Thoracic aorta (tissue), 2 donors: ENCODE measurements at places on chromosomes 6 and 20. TPM values are rescaled to one million over a fixed set of nuclear protein-coding genes. Genes with fewer than 3 reads are reported as not detected.

PROKR2 gene
- total RNA-seq, result not detected

DNA sequence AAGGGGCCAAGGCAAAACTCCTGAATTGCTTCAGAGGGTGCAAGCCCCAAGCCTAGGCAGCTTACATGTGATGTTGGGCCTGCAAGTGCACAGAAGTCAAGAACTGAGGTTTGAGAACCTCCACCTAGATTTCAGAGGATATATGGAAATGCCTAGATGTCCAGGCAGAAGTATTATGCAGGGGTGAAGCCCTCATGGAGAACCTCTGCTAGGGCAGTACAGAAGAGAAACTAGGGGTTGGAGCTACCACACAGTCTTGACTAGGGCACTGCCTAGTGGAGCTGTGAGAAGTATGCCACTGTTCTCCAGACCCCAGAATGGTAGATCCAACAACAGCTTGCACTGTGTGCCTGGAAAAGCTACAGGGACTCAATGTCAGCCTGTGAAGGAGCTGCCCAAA, 179.7 kb upstream of the GJE1 start:
- H3K27me3 ChIP-seq, result no peaks in the 10 kb centered on the region
- no peak overlapping the region for H3K27ac ChIP-seq
- H3K4me1 ChIP-seq, result peaks cover 32% of the 10 kb centered on the region
- no peaks in the 10 kb centered on the region for H3K36me3 ChIP-seq

DNA sequence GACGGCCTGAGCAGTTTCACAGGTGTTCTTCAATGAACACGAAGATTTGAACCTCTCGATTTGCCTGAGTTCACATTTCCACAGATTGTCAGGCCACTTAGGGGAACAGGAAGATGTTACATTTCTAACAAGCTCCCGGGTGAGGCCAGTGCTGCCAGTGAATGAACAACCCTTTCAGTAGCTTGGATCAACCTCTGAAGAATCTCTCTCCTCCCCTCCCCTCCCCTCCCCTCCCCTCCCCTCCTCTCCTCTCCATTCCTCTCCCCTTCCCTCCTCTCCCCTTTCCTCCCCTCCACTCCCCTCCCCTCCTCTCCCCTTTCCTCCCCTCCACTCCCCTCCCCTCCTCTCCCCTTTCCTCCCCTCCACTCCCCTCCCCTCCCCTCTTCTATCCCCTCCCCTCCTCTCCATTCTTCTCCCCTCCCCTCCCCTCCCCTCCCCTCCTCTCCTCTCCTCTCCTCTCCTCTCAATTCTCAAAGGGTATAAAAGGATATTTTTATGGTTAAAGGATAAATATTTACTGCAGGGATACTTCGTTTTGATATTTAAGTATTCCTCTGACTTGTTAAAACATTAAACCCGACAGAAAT, 114.1 kb upstream of the INSM1 start:
- H3K36me3 ChIP-seq, result no peaks in the 10 kb centered on the region
- H3K27ac ChIP-seq, result no peak overlapping the region
- no peak for DNase-seq

DNA sequence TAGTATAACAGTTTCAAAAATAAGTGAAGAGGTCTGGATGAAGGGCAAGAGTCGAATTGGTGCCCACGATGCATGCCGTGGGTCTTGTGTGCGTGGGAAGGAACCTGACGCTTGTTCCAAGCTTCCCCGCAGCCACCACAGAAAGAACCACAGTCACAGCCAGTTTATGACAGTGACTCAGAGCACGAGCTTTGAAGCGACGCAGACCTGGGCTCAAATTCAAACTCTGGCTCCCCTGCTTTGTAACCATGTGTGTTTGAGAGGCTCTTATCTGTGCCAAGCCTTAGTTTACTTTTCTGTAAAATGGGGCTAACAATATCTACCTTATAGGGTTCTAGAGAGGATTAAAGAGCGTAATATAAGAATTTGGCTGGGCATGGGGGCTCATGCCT, 65.5 kb downstream of the SYNJ2 start:
- H3K27ac ChIP-seq, result peak overlapping the region; percentile 88
- no peak overlapping the region for H3K4me3 ChIP-seq
- no peaks in the 10 kb centered on the region for H3K36me3 ChIP-seq
- H3K27me3 ChIP-seq, result no peaks in the 10 kb centered on the region

GRCh38 chr20:5928836-5929715, 21.3 kb downstream of the TRMT6 start:
- H3K27me3 ChIP-seq, result no peaks in the 10 kb centered on the region
- no peaks in the 10 kb centered on the region for H3K4me1 ChIP-seq
- DNase-seq, result no peak
- no peaks in the 10 kb centered on the region for H3K36me3 ChIP-seq
- no peak overlapping the region for H3K27ac ChIP-seq

DNA sequence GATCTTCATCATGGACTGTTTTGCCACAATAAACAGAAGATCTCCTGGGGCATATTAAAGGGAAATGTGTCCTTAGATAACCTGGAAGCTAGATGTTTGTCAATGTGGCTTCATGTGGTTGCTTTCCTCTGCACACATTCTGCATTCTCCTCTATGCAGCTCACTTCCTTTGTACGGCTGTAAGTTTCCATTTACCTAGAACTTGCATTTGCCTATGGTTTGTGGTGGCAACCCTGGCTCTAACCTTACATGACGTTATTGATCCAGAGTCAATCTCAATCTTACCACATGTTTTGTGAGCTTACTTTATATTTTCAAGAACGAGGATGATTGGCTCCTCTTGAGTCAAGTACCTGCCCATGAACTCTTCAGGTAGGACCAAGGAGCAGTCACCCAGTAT, 863.1 kb downstream of the MAFB start:
- no peak overlapping the region for H3K27ac ChIP-seq
- no peak for DNase-seq
- H3K27me3 ChIP-seq, result no peaks in the 10 kb centered on the region
- H3K36me3 ChIP-seq, result no peaks in the 10 kb centered on the region
- no peak overlapping the region for H3K4me3 ChIP-seq

DNA sequence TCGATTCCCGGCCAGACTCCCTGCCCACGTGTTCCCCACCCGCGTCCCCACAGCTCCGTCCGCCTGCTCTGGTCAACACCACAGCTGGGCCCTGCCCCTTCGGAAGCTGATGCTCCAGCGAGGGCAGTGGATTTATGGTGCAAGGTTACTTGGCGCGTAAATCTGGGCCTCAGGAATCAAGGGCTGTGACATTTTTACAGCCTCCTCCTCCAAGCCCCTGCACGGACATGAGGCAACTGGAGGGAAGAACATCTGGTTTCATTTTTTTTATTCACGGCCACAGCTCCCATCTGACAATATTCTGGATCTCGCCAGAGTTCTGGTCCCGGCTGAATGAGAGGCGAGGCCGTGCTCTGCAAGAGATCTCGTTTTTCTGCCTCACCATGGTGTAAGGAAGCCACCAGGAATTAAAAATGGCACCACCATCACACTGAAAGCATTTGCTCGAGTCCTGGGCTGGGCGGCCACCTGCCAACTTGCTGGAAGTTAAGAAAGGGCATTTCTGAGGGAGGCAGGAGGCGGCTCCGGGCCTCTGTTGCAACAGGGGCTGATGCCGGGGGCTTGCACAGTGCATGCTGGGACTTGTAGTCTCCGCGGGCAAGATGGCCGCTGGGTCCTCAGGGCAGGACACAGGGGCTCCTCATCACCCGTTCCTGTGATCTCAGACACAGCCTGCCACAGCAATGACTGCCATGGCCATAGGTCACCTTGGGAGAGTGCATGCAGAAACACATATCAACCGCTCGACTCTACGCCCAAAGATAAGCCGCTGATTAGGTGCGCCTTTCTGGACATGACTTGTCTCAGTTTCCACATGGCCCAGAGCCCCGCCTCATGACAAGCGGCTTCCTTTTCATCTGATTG, 148.5 kb downstream of the LY86 start:
- H3K27me3 ChIP-seq, result no peaks in the 10 kb centered on the region
- DNase-seq, result no peak
- H3K4me1 ChIP-seq, result no peaks in the 10 kb centered on the region
- no peak overlapping the region for H3K27ac ChIP-seq

SLC4A11 gene
- total RNA-seq, result not detected

- H3K27me3 ChIP-seq, result no peaks in the 10 kb centered on the region
- DNase-seq, result no peak
Measured at GRCh38 chr6:15879371-15880261, 216.8 kb upstream of the DTNBP1 start.

GRCh38 chr20:6232436-6232835, 109.6 kb upstream of the FERMT1 start:
- H3K4me1 ChIP-seq, result no peaks in the 10 kb centered on the region
- no peaks in the 10 kb centered on the region for H3K36me3 ChIP-seq
- DNase-seq, result no peak
- H3K27ac ChIP-seq, result no peak overlapping the region
- no peak overlapping the region for H3K4me3 ChIP-seq
- no peaks in the 10 kb centered on the region for H3K27me3 ChIP-seq

PRDM1 gene
- total RNA-seq, result 4.1 TPM

COL12A1 gene
- 92.3 TPM for total RNA-seq

KHDC1L gene
- not detected for total RNA-seq

PTCRA gene
- not detected for total RNA-seq

GRCh38 chr6:90025523-90026061, 131.3 kb downstream of the GJA10 start:
- no peaks in the 10 kb centered on the region for H3K27me3 ChIP-seq
- no peaks in the 10 kb centered on the region for H3K36me3 ChIP-seq
- no peak for DNase-seq
- H3K27ac ChIP-seq, result no peak overlapping the region
- H3K4me1 ChIP-seq, result no peaks in the 10 kb centered on the region

DNA sequence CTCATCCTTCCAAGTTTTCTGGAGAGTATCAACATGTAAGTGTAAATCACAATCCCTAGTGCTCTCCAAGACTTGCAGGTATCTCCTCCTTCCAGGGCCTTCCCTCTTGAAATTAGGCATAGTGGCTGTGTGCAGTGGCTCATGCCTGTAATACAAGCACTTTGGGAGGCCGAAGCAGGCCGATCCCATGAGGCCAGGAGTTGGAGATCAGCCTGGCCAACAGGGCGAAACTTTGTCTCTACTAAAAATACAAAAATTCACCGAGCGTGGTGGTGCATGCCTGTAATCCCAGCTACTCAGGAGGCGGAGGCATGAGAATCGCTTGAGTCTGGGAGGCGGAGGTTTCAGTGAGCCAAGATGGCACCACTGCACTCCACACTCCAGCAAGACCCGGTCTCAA, 9.4 kb upstream of the ANGPT4 start:
- H3K36me3 ChIP-seq, result no peaks in the 10 kb centered on the region
- no peaks in the 10 kb centered on the region for H3K4me1 ChIP-seq
- DNase-seq, result no peak
- no peak overlapping the region for H3K27ac ChIP-seq

DNA sequence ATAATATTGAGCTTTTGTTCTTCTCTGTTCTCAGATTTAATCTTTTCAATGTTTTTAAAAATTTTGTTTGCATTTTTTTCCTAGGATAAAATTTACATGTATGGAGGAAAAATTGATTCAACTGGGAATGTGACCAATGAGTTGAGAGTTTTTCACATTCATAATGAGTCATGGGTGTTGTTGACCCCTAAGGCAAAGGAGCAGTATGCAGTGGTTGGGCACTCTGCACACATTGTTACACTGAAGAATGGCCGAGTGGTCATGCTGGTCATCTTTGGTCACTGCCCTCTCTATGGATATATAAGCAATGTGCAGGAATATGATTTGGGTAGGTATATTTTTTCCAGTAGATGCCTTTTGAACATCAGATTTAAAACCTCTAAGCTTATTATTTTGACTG, 89.8 kb downstream of the ATRN start:
- H3K4me3 ChIP-seq, result no peak overlapping the region
- no peaks in the 10 kb centered on the region for H3K4me1 ChIP-seq
- H3K27ac ChIP-seq, result no peak overlapping the region
- H3K27me3 ChIP-seq, result no peaks in the 10 kb centered on the region
- no peak for DNase-seq

DNA sequence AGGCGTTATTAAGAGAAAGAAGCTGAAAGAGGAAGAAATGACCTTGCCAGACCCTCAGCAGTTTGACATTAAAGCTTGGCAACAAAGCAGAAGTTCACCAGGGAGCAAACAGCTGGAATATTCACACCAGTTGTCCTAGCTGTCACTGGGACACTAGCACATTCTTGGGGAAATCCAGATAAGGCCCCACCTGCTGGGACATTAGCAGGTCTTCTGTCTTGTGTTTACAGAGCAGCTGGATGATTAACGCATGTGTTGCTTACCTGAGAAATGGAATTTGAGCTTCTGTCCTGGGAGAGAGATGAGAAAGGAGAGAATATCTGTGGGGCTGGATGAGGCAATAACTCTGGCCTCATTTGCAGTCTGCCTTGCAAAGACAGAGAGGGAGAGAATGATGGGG, 137.6 kb upstream of the RIN2 start:
- no peaks in the 10 kb centered on the region for H3K36me3 ChIP-seq
- H3K27me3 ChIP-seq, result no peaks in the 10 kb centered on the region
- no peak overlapping the region for H3K27ac ChIP-seq
- no peak overlapping the region for H3K4me3 ChIP-seq
- no peaks in the 10 kb centered on the region for H3K4me1 ChIP-seq

DNA sequence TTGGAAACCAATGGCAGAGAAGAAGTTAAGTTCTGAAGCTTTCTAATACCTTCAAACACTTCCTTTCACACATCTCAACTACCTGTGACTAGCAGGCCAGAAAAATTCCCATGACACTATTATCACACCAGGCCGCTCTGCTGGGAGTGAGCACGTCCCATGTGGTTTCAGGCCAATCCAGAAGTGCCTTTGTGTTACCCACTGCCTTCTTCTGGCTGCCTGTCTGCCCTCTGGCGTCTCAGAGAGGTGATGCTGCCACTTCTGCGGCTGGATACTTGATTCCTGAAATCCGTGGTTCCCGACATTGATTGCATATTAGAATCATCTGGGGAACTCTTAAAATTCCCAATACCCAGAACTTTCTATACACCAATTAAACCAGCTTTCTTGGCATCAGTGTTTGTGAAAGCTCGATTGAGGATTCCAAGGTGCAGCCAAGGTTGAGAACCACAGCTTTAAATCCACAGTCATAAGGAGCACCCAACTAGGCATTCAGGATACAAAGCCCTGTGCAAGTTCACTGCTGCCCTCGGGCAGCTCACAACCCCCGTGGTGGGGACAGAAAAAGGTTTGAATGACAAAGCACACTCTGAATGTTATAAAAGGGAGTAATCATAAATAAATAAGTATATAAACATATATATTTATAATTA, 65.6 kb downstream of the STMND1 start:
- H3K4me1 ChIP-seq, result no peaks in the 10 kb centered on the region
- no peaks in the 10 kb centered on the region for H3K36me3 ChIP-seq
- no peak for DNase-seq
- H3K27ac ChIP-seq, result no peak overlapping the region
- H3K27me3 ChIP-seq, result no peaks in the 10 kb centered on the region

DNA sequence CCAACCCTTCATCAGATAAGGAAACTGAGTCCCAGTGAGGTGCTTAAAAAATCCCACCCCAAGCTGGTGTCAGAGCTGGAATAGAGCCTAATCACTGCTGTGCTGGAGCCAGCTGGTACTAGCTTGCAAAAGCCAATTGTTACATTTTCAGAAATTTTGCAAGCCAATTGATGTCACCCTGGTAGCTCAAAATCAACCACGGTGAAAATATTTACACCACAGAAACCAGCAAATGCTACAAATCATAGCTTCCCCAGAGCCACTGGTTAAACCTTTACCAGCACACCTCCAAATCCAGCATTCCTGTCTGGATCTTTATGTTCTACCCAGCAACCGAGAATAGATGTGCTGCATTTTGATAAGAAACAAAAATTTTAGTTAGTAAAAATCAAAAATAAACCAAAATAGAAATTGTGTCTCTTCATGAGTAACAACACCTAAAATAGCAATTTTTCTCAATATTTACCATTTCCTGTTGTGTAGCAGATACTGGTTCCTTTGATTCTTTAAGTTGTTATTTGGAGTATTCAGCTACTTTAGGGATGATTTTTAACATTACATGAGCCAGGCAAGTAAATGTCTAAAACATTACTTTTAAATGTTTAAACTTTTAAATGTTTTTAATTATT, 7.2 kb upstream of the LCA5 start:
- H3K27me3 ChIP-seq, result no peaks in the 10 kb centered on the region
- H3K27ac ChIP-seq, result peak overlapping the region; percentile 33
- DNase-seq, result no peak
